ENCODE measurements at places on chromosomes 2 and 18.

GRCh38 chr2:105872142-105872728, 127.5 kb downstream of the NCK2 start:
- no peak for DNase-seq

DNA sequence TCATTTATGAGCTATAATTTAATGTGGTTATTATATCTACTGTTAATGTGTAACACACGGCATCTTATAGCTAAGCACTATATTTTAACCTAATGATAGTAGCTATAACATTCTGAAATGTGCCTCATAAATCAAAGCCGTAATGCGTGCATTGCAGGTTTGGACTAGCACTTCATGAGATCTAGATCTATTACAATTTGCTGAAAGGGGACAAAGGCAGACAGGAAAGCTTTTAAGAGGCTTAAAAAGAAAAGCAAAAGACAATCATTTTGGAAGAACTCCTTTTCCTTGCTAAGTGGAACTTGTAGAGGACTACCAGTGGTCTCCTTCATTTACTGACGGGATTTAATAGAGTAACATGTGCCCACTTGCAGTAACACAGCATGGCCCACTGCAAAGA, 213.1 kb downstream of the NBAS start:
- DNase-seq, result no peak

GRCh38 chr2:236915186-236915585, 170.5 kb upstream of the COPS8 start:
- no peak for DNase-seq

DNA sequence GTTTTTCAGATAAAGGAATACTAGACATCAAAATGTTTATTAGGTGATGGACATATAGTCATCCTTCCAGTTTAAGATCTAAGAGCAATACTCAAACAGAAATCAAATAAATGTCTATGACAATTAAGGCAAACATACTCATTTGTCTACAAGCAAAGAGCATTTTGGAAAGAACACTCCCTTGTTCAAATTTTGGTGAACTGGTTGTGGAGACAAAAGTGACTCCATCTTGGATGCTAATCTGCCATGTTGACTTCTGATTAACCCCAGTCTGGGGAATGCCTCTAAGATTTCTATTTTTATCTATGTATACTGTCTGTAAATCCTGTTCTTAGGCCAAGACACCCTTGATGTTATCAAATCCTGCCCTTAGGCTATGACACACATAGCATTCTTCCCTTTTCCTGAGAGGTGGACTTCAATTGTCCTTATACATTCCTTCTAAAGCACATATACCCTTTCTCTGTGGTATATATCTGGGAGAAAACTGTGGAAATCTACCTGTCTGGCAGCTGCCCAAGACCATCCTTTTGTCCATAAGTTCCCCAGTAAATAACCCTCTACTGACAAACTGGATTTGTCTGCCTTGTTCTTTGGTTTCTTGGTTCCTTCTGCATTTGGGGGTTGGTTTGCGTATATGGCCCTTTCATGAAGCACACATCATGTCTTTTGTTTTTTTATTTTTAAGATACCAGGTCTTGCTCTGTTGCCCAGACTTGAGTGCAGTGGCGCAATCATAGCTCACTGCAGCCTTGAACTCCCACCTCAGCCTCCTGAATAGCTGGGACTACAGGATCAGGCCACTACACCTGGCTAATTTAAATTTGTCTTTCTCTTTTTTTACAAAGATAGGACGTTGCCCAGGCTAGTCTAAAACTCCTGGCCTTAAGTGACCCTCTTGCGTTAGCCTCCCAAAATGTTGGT, 12.5 kb upstream of the PLEKHM3 start:
- no peak for DNase-seq

GRCh38 chr18:58538604-58539386, 90.1 kb downstream of the ALPK2 start:
- peak; percentile 15 for DNase-seq

DNA sequence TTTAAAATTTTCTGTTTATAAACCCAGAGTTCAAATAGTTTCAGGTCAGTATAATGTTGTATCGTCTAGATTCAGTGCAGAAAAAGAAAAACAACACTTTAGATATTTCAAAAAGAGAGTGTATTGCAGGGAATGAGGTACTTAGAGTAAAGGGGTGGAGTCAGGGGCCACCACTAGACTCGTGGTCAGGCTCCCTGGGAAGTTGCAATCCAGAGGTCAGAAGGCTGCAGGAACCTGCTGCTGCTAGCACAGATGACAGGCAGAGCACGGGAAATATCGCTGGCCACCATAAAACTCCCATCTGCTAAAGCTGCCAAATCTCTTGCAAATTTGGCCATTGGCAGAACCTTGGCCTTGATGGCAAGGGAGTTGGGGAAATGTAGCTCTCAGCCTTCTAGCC, 64.6 kb downstream of the THNSL2 start:
- DNase-seq, result no peak

DNA sequence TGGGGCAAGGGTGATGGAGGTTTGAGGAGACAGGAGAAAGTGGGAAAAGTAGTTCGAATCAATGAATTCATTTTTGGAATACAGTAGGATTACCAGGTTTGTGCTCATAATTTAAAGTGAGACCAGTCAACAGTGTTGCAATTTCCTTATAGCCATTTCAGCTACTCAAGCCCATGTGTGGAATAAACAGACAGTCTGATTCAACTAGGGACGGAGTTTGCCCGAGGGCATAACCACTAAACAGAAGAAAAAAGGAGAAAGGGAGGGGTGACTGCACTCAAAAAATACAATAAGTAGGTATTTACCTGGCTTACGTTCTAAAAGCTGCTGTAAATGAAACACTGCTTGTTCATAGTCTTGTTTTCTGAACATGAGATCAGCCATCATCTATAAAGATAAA, 55.2 kb downstream of the TTC21B start:
- no peak for DNase-seq

DNA sequence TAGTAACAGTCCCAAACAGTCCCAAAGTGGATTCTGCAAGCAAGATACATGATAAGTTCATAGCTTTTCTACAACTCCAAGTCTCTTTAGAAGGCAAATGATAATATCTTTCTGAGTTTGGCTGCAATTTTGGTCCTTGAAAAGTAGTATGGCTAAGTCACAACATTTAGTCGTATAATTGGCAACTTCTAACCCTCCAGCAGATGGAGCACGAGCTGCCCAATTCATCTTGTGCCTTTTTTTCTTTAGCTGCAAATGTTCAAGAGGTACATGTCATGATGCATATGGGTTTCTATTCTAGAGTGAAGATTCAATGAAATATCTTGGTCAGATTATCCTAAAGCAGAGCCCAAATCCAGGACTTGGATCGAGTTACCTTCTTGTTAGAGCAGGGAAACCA, 127.0 kb upstream of the KLHL14 start:
- DNase-seq, result peak; percentile 13

DNA sequence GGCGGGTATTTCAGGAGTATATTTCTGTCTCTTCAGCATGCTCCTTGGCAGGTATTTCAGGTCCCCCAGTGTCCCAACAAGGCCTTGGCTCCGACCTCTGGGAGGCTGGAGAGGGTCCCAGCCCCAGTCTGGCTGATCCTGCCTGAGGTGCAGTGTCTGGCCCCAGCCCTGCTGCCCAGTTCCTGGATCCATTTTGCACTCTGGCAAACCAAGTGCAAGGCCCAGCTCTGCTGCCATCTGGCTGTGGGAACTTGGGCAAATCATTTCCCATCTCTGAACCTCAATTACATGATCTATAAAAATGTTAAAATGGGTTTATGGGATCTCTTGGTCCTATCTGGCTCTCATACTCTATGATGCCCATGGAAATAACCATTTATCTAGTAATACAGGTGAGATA, 63.6 kb downstream of the ZBTB7C start:
- peak; percentile 33 for DNase-seq

GRCh38 chr2:54720563-54720962, 2.9 kb upstream of the EML6 start:
- DNase-seq, result no peak

- no peak for DNase-seq
These were observed 209.3 kb downstream of the AKAIN1 start for GRCh38 chr18:4987452-4988405.

DNA sequence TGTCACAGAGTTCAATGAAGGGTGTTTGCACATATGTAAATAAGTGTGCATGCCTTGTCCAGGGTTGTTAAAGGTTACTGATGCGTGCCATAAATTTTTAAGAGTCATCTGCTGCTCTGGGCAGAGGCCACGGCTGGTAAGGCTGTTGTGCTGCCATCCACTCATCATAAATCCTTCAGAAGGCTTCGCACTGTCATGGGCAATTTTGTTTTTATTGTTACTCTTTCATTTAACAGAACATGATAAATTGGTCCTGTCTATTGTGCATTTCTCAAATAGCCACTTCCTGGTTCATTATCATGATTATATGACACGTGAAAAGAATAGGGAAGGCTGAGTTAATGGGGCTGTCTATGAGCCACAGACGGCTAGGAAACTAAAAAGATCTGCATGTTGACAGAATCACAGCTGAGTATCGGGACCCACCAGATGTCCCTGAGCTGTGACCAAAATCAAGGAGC, 634.3 kb upstream of the SOX11 start:
- no peak for DNase-seq

DNA sequence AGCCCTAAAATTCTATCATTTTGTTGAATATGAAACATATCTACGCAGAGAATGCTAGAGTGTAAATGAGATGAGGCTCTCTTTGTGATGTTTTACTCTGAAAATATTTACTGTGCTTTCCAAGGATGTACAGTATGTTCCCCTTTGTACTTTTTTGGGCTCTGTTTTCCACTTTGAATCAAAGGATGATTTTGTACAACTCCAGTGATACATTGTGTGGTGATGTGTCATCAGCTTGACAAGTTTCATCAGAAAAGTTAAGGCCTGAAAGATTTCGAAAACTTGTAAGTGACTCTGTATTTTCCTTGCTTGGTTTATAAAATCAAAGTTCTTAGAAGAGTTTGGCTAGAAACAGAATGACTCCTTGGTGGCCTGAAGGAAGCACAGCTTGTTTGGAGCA, 206.3 kb downstream of the LTBP1 start:
- DNase-seq, result peak; percentile 82
